Brain microvascular endothelial cell (primary cell): ENCODE measurements at places on chromosomes 1 and 21.

DNA sequence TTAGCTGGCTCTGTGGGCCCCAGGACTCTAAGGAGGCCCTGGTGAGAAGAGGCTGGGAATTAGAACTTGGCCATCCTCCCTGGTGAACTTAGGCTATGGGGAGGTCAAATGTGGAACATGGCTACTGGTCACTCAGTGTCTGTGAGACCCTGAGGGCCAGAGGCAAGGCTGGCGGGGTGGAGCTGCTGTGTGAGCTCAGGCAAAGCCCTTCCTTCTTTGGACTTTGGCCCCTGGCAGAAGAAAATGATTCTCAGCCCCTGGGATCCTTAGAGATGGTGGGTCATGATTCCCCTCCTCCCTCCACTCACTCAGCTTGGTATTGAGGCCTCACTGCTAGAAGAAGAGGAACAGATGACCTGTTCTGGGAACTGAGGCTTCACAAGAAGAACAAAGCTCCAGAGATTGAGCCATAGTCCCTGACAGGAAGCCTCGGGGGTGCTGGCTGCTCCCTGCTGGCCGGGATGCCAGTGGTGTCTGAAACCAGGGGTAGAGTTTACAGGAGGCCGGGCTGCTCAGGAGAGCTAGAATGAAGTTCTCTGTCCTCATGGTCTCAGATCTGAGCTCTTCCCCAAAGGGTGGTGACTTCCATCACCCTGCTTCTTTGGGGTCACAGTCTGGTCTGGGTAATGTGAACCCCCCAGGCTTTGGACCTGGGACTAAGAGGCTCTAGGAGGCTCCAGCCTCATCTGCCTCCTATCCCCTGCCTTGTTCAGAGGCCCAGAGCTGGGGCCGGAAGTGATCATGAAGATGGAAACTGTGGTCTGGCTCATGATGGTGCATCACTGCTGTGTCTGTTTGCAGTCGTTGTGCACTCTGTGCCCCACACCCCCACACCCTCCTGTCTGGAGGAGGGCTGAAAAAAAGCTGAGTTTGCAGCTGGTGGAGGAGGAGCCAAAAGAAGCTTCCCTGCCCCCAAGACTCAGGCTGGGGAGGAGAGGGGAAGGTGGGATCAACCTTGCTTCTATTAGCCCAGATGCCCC lies 905 bp downstream of the BTBD19 start:
- peak; percentile 77 for DNase-seq

- peak; percentile 81 for DNase-seq
Measured at GRCh38 chr1:12518931-12519692, 98.9 kb downstream of the DHRS3 start.

GRCh38 chr21:37915497-37915911 lies 753 bp downstream of the KCNJ6 start:
- no peak for DNase-seq

DNA sequence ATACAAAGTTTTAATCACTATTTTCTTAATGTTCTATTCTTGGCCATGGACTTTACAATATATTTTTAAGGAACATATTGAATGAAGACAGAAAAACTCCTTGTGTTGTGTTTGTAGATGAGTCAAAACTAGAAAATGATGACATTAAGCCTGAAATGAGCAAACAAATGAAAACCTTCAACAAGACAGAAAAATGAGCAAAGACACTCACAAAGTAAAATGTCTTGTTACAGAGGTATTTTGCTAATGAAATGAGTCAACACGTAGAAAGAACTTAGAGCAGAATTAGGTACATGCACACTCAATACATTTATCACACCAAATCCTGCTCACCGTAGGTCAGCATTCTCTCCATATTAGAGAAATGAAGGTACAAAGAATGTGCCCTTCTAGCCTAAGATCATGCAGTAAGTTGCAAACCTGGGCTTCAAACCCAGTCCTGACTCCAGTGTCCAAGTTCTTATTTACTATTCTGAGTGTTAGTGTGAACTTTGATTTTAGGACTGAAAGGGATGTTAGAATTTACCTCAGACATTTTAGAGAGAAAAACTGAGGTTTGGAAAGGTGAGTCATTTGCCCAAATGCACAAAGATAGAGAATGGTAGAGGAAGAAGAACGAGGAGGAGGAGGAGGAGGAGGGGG lies 133.9 kb upstream of the SGIP1 start:
- DNase-seq = no peak

DNA sequence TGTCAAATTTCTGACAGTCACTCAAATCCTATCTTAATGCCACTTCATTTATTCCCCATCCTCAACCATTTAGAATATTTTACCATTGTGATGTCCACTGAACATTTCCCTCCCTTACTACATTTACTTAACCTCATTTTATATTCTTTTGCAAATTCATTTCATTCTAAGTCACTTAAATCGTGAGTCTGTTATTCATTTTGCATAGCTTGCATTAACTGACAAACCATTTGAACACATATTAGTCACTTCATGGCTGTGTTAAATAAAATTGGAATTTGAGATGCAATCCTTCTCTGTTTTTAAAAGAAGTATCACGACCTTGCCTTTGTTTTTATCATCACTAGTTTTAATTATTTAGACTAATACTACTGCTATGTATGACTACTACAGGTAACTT lies 199.4 kb upstream of the COL11A1 start:
- DNase-seq = no peak

- no peak for DNase-seq
Measured at GRCh38 chr1:183051546-183051945, 28.3 kb downstream of the LAMC1 start.

- DNase-seq = no peak
Measured at GRCh38 chr1:116435806-116436610, 63.0 kb downstream of the ATP1A1 start.

DNA sequence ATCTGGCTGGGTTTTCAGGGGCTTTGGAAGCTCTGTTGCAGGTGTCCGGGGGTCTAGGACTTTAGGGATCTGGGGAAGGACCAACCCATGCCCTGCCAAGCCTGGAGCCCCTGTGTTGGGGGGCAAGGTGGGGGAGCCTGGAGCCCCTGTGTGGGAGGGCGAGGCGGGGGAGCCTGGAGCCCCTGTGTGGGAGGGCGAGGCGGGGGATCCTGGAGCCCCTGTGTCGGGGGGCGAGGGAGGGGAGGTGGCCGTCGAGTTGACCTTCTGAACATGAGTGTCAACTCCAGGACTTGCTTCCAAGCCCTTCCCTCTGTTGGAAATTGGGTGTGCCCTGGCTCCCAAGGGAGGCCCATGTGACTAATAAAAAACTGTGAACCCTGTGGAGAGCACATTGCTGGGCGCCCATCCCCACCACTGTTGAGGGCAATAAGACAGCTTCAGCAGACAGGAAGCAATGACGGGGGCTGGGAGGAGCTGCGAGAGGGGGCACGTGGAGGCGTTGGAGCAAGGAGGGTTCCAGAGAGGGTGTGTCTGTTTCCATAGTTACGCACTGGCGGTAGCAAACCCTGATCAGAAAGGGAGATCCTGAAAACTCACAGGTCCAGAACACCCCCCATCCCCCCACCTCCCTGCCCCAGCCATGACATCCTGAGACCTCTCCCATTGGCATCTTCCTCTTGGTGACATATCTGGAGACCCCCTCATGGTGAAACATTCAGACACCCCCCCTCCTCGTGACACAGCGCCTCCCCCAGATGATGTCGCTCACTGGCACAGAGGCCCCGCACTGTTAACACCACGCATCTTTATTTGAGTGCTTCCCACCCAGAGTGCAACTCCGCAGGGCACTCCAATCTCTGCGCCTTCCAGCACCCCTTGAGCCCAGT lies 8.4 kb downstream of the MYBPH start:
- DNase-seq = no peak
